Trophoblast cell (in vitro differentiated cells and primary cell): ENCODE measurements at places on chromosomes 5 and 9.

- no peak for DNase-seq
These were observed 6.5 kb downstream of the PAEP start for GRCh38 chr9:135568026-135568425.

- DNase-seq, result no peak
These were observed 158.2 kb downstream of the MACROH2A1 start for GRCh38 chr5:135240781-135241360.

DNA sequence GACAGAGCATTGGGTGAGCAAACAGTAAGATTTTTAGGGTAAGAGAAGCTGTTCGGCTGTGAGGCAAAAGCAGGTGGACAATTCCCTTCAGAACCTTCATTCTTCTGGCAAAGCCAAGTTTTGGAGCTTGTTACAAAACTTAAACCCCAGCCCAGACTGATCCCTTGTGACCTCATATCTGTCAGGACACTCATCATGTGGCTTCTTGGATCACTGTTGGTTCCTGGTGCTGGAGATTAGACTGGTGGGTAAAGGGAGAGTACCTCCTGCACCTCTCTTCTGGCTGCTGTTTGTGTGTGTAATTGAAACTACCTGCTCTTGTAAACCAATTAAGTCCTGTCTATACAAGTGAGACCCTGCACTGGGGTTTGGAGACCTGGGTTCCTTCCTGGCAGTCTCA is 21.0 kb downstream of the LARP1 start:
- DNase-seq, result no peak

DNA sequence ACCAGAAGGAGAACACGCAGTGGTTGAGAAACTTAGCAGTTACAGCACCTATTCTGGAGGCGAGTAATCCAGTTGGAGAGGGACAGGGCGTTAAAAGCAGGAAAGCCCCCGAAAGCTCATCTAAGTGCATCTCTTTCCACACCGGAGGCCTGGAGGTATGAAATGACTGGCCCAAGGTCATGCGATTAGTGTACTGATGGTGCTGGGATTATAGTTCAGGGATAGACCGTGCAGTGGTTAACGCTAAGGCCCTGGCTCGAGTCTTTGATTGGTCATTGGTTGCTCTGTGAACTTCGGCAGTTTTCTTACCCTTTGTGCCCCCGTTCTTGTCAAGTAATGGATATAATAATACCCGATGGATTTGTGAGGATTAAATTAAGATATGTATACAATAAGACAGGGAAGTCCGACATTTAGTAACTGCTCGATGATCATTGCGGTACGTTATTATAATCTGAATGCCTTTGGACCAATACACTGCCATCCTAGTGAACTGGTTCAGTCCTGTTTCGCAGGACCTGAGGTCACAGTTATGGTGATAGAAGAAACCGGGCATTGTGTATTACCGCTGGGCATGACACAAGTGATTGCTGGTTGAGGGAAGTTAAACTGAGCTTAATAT is 960 bp downstream of the CANX start:
- peak; percentile 48 for DNase-seq

DNA sequence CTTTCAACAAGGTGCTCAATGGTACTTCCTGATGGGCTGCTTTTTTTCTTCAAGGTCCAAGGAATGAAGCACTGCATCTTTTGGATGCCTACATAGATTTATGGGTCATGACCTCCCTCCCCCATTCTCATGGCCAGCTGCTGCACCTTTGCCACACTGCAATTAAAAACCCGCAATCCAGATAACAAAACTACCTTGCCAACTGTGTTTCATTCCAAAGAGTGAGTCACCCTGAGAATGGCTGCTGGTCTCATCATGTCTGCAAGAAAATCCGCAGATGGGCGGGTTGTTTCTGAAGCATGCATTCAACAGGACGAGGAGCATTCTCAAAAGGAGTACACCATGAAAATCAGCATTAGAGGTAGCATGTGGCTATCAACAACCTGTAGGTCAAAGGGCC is 139.8 kb downstream of the ELAVL2 start:
- peak; percentile 72 for DNase-seq

DNA sequence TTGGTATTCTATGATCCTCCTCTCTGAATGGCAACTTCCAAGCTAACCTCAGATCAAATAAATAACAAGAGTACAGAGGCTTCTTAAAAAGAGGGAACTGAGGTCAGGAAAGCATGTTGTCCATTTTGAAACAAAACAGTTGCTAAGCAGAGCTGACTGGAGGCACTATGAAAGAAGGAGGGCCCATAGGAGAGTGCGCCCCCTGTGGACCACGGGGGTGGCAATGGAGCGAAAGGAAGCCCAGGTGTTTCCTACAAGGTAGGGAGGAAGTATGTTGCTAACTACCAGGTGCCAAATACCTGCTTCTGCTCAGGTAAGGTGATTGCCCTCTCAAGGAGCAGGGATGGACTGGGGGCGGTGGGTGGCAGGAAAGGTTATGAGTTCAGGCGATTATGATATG is 101.8 kb upstream of the MAST4 start:
- no peak for DNase-seq

- DNase-seq, result no peak
These were observed 53.7 kb downstream of the PLAC8L1 start for GRCh38 chr5:146051678-146052077.

GRCh38 chr5:174514983-174515394 is 209.4 kb upstream of the MSX2 start:
- DNase-seq, result no peak

DNA sequence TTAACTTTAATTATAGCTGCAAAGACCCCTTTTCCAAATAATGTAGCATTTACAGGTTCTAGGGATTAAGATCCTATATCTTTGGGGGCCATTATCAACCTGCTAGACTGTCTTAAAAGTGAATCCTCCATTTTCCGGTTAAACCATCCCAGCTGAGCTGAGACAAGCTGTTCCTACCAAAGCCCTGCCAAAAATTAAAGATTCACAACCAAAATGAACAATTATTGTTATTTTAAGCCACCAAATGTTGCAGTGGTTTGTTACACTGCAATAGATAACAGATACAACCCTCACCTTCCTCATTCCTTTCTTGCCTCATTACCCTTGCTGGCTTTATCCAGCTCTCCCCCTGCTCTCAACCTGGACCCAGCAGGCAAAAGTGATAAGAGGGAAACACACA is 343.4 kb downstream of the CDK5RAP2 start:
- DNase-seq, result no peak

DNA sequence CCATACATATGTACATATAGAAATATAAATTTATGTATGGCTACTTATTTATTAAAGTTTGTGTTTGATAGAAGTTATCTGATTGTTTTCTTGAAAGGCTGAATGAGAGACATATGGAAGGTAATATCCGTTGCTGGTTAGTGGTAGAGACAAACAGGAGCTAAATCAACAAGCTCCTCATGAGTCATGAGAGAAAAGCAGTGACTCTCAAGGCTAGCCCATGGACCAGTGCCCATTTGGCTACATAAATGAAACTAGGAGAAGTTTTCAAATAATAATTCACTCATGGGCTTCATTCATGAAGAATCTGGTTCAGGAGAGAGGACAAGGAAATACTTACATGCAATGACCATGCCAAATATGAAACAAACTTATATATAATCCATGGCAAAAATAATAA is 504.5 kb upstream of the ITGA1 start:
- DNase-seq, result no peak

DNA sequence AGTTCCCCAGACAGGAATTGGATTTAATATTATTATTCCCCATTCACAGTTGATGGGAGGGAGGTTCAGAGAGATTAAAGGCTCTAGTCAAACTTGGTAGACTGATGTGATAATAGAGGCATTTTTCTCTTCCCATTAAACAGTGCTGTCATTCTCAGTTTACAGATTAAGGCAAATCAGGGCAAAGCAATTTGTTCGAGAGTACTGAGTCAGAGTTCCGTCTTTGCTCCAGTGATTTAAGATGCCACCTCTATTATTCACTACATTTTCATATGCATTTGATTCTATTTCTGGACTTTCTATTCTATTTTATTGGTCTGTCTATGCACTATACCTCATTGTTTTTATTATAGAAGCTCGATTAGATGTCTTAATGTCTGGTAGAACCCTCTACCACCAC is 201.0 kb upstream of the RAI14 start:
- DNase-seq, result no peak

DNA sequence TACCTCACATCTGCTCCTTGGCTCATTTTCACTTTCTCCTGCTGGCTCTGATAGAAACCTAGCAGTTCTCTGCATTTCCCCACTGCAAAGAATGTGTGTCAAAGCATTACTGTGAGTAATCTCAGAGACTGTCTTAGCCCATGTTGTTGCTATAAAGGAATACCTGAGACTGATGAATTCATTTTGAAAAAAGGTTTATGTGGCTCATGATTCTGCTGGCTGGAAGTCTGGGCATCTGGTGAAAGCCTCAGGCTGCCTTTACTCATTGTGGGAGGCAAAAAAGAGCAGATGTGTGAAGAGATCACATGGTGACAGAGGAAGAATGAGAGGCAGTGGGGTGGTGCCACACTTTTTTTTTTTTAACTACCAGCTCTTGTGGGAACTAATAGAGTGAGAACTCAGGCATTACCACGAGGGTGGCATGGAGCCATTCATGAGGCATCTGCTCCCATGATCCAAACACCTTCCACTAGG is 191.6 kb upstream of the CTNND2 start:
- peak; percentile 91 for DNase-seq

DNA sequence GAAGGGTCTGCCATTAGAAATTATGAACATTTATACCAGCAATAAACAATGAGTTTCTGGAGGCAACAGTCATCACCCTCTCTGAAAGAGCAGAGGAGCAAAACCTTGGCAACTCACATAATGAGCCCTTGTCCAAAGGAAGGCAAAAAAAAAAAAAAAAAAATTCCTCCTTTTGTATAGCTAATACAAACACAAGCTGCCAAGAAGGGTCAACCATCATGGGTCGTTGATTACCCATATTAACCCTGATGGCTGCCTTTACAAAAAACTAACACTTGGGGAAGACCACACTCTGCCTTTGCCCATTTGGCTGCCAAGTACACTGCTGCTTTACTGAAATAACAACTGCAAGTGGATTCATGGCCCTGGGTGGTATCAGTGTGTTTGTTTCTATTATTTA is 272.7 kb downstream of the ADAMTSL1 start:
- no peak for DNase-seq

DNA sequence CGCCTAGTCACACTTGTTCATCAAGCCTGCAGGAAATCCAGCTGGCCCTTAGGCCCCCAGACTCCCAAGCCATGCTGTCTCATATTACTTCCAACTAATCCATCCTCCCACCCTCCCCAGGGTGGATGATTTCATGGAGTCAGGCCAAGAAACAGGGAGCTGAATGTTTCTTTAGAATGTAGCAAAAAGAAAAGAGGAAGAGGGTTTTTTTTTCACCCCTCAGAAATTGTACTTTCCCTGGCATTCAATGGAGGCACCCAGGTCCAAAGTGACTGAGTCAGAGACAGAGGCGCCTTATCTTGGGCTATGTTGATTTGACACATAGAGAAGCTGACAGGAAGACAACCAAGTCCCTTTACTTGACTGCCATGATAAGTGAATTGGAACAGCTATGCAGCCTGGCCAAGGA is 260.2 kb upstream of the NR4A3 start:
- no peak for DNase-seq

GRCh38 chr9:133950629-133951111 is 41.5 kb downstream of the VAV2 start:
- DNase-seq, result no peak

- peak; percentile 27 for DNase-seq
These were observed 2.5 kb upstream of the WHRN start for GRCh38 chr9:114507726-114508125.

DNA sequence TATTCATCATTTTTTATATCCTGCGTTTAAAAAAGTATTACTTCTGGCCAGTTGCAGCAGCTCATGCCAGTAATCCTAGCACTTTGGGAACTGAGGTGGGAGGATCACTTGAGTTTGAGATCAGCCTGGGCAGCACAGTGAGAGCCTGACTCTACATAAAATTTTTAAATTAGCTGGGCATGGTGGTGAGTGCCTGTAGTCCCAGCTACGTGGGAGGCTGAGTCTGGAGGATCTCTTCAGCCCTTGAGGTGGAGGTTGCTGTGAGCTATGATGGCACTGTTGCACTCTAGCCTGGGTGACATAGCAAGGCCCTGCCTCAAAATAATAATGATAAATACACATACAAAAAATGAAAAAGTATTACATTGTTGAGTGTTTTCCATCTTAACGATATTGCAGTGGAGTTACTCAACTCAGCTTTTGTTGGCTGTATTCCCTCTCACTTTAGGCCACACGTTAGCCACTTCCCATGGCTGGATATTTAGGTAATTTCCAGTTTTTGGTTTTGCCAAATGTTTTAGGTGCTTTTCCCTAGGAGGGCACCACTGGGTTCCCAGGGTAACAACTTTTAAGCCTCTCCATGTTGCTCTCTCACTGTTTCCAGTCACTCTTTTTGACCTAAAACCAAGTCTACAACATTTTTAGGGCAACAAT is 20.6 kb downstream of the SHB start:
- DNase-seq, result no peak

GRCh38 chr5:170293273-170293672 is 4.3 kb downstream of the LCP2 start:
- DNase-seq, result no peak

DNA sequence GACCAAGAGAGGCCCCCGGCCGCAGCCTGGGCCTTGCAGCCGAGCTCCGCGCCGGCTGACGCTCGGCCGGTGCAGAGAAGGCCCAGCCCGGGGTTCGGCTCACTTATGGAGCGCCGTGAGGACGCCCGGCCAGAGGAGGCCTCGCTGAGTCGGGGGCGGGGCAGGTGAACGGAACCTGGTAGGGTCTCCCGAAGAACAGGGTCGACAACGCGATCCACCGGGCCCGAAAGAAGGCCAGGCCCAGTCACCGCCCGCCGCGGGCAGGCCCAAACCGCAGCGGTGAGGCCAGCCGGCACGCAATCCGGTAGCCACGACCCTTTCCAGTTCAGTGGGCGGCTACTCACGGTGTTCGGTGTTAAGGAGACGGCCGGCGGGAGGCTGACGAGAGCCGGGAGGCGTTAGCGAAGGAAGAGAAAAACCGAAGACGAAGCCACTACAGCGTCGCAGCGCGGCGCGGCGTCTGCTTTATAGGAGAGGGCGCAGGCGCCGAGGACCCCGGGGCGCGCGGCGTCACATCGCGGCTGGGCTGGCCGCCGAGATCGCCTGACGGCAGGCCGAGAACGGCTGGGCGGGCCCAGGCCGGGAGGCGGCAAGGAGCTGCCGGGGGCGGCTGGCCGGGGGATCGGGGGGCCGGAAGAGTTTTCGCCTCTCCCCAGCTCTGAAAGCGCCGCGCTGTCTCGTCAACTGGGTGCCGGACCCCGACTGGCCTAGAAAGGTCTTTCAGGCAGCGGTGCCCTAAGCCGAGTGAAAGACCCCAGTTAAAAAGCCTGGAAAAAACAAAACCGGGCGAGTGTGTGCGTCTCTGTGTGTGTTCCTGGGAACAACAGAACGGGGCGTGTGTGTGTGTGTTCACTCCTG is at the start of gene SKP1:
TSS of gene SKP1 (minus strand) at position 440 of the 858 bp plus-strand sequence. CDS start 2,928 bp downstream, outside the sequence.
- DNase-seq, result peak; percentile 89

DNA sequence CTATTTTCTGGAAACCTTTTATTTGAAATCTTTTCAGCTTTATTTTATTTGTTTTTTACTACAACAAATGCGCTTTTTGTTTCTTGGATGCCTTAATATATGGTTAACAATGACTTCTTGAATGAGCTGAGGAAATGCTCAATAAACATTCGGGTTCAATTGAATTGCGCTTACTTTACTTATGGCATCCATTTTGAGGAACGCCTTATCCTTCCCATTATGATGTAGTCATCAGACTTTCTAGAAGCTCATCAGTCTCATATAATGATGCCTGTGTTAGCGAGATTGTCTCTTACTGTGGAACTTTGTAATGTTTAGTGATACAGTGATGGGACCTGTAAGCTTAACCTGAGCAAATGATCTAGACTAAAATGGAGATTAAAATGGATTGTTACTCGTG is 916 bp downstream of the SHLD3 start:
- no peak for DNase-seq
